ENCODE measurements at places on chromosomes 6 and 20.

GRCh38 chr6:145003145-145003544 is 718.0 kb downstream of the UTRN start:
- no peak for DNase-seq

DNA sequence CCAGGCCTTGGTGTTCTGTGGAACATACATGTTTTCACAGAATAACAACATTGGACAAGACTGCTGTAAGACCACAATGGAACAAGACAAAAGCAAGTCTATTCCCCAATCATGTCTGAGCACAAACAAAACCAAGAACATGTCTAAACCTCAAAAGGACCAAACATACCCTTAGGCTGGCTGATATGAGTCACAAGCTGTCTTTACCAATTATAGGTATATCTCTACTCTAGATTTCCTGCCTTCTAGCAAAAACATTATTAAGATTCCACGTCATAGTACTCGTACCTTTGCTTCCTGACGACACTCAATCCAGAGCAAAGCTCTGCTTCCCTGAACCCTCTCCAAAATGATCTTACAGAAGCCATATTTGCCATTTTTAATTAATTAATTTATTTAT is 15.4 kb upstream of the L3MBTL1 start:
- peak; percentile 64 for DNase-seq

DNA sequence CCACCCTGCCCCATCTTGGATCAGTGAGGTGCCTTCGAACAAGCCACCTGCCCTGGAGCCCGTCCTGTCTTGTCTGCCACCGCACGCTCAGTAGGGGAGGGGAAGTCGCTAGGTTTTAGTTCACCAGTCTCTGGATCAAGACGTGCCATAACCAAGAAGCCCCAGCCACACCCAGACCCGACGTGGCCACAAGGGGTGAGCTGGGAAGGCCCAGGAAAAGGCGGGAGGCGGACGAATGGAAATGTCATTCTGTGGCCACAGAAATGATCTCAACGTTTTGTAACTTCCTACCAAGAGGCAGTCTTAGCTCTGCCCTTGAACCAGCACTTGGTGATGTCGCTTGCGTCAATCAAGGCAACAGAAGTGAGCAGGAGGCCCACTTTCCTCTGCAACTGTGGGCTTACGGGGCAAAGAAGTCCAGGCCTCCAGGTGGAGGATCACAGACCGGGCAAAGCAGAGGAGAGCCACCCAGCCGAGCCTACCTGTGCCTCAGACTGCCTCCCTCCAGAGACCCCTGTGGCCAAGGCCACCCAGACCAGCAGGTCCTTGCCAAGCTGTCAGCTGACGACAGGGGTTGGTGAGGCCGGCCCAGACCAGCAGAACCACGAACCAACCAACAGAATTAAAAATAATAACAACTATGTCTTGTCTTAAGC is 14.5 kb downstream of the GMEB2 start:
- DNase-seq = no peak

GRCh38 chr6:43101497-43101896 is 25.4 kb downstream of the PTK7 start:
- no peak for DNase-seq

DNA sequence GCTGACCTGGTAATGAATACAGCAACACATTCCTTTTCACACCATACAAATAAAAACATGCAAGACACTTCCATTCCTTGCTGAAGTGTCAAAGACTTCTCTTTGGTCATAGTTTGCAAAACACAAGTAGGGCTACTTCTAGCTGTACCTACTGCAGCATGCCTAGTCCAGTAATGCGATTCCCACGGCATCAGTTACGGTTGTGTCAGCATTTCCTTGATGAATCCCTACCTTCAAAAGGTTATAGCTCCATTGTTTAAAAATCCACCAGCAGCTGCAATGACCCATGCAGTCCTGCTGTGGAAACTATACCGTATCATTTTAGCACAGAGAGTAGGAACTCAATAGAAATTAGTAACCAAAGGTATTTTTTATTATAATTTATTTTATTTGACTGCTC is 1371.5 kb downstream of the EPHA7 start:
- DNase-seq = no peak

Data from T-helper 1 cell (primary cell).